Karpas-422 (cell line): ENCODE measurements at places on chromosomes 6 and 20. TPM values are rescaled to one million over a fixed set of nuclear protein-coding genes. Genes with fewer than 3 reads are reported as not detected.

GRCh38 chr6:101689695-101690094 is 296.2 kb downstream of the GRIK2 start:
- H3K36me3 ChIP-seq: no peaks in the 10 kb centered on the region
- no peak for DNase-seq
- H3K4me3 ChIP-seq: no peak overlapping the region

DNA sequence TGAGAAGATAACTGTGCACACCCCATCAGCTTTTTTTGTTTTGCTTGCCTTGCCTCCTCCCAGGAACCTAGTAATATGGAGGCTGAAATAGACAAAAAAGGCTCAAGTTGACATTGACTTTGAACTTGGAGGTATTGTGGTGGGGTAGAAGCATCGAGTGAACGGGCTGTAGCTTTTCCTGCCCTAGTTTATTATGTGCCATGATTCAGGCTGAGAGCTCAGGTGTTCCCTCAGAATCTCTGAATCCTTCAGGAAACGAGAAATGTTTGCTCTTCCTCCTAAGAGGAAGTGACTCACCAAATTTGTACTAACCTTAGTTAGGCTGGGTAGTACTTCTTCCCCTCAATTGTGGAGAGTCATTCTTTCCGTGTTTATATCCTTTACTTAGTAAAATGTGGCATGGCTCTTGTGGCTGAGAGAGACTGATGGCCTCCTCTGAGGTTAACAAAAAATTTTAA is 98.8 kb downstream of the SASH1 start:
- DNase-seq: no peak
- H3K27ac ChIP-seq: no peak overlapping the region
- H3K36me3 ChIP-seq: no peaks in the 10 kb centered on the region

- no peaks in the 10 kb centered on the region for H3K27me3 ChIP-seq
- H3K4me3 ChIP-seq: no peak overlapping the region
- DNase-seq: no peak
- H3K4me1 ChIP-seq: peaks cover 9% of the 10 kb centered on the region
- H3K27ac ChIP-seq: no peak overlapping the region
These were observed 1.1 kb upstream of the DCBLD1 start for GRCh38 chr6:117481278-117481925.

GRCh38 chr6:83824388-83824801 is 28.8 kb upstream of the RIPPLY2 start:
- H3K27me3 ChIP-seq: no peaks in the 10 kb centered on the region
- no peaks in the 10 kb centered on the region for H3K4me1 ChIP-seq
- no peak overlapping the region for H3K4me3 ChIP-seq

DNA sequence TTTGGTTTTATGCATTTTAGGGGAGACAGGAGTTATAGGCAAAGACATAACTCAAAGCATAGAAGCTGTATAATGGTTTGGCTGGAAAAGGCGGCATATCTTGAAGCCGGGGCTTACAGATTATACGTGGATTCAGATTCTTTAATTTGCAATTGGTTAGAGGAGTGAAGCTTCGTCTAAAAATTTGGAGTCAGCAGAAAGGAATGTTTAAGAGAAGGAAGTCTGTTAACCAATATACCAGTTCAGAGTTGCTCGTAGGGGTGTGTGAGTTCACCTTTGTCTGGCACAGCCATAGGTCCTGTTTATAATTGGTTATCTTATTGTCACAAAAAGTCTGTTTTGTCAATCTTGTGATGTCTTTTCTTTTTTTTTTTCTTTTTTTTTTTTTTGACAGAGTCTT is 8.9 kb downstream of the ARHGAP40 start:
- H3K36me3 ChIP-seq: no peaks in the 10 kb centered on the region
- H3K27ac ChIP-seq: no peak overlapping the region
- no peak overlapping the region for H3K4me3 ChIP-seq

GRCh38 chr20:62963614-62964397 is 11.3 kb downstream of the SLC17A9 start:
- H3K4me1 ChIP-seq: no peaks in the 10 kb centered on the region
- H3K36me3 ChIP-seq: 0 out of 2 replicates have a peak, but pooled peaks cover 4% of the 10 kb centered on the region
- H3K27ac ChIP-seq: no peak overlapping the region

- H3K4me1 ChIP-seq: no peaks in the 10 kb centered on the region
- no peak for DNase-seq
- no peaks in the 10 kb centered on the region for H3K27me3 ChIP-seq
- H3K4me3 ChIP-seq: no peak overlapping the region
These were observed 15.1 kb upstream of the EDN1 start for GRCh38 chr6:12275107-12275506.

DNA sequence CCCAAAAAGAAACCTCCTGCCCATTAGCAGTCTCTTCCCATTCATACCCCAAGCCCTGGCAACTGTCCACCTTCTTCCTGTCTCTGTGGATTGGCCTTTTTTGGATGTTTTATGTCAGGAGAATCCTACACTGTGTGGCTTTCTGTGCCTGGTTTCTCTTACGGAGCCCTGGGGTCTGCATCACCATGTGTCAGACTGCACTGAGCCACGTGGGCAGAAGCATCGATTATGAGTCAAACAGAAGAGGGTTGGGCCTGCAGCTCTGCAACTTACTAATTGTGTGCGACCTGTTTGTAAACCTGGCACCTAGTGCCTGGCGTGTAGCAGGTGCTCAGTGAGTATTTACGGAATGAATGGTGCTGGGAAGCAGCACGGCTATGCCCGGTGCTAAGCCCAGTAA is 62.6 kb downstream of the IGF2R start:
- no peaks in the 10 kb centered on the region for H3K4me1 ChIP-seq
- H3K27me3 ChIP-seq: no peaks in the 10 kb centered on the region
- no peak for DNase-seq
- H3K4me3 ChIP-seq: no peak overlapping the region

- no peak overlapping the region for H3K4me3 ChIP-seq
- no peak overlapping the region for H3K27ac ChIP-seq
- H3K36me3 ChIP-seq: no peaks in the 10 kb centered on the region
- H3K4me1 ChIP-seq: no peaks in the 10 kb centered on the region
- no peaks in the 10 kb centered on the region for H3K27me3 ChIP-seq
- DNase-seq: no peak
These were observed 66.8 kb downstream of the CDK19 start for GRCh38 chr6:110748453-110748852.

Gene HEY2
- 0.07 and 0.11 TPM in 2 replicates for total RNA-seq

Gene ERVFRD-1
- not detected in 2 replicates for total RNA-seq

Gene HTR1B
- total RNA-seq: not detected in 2 replicates

Gene RBM12
- 39.6 and 78.5 TPM in 2 replicates for total RNA-seq

Gene PNLDC1
- total RNA-seq: 0.11 TPM in 1 of 2 replicates, not detected in the other

Gene RNF146
- total RNA-seq: 35.7 and 50.1 TPM in 2 replicates

Gene OR2H2
- not detected in 2 replicates for total RNA-seq
